ENCODE measurements at places on chromosomes 2 and 18.

- DNase-seq, result no peak
Measured at GRCh38 chr2:17573085-17573803, 32.7 kb downstream of the VSNL1 start.

GRCh38 chr2:237235383-237236095 lies 149.8 kb downstream of the COPS8 start:
- DNase-seq, result peak; percentile 86

- no peak for DNase-seq
Measured at GRCh38 chr2:160703648-160704585, 210.3 kb upstream of the RBMS1 start.

- DNase-seq, result no peak
Measured at GRCh38 chr18:57347784-57348183, 4.6 kb upstream of the ST8SIA3 start.

DNA sequence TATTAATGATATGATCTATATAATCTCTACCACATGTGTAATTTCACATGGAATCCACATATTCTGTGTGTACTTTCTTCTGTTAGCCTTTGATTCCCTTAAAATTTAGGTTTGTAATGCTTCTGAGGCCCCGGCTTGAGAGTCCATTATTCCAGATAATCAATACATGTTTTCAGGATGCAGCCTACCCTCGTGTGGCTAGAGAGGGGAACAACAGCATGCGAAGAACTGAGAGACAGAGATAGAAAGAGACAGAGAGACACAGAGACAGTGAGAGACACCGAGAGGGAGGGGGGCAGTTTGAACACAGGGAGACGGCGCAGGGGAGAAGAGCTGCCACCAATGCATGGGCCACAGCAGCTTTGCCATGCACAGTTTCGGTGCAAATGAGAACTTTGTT lies 185.4 kb downstream of the SNTG2 start:
- no peak for DNase-seq

DNA sequence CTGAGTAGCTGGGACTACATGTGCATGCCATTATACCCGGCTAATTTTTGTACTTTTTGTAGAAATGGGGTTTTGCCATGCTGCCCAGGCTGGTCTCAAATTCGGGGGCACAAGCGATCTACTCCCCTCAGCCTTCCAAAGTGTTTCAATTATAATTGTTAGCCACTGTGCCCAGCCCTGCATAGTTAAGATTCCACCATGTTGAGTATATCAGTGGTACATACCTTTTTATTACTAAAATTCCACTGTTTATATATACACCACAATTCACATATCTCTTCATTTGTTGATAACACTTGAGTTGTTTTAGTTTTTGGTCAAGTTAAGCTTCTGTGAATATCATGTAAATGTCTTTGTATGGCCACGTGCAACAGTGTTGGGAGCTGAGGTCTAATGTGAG lies 12.8 kb upstream of the FMNL2 start:
- no peak for DNase-seq

DNA sequence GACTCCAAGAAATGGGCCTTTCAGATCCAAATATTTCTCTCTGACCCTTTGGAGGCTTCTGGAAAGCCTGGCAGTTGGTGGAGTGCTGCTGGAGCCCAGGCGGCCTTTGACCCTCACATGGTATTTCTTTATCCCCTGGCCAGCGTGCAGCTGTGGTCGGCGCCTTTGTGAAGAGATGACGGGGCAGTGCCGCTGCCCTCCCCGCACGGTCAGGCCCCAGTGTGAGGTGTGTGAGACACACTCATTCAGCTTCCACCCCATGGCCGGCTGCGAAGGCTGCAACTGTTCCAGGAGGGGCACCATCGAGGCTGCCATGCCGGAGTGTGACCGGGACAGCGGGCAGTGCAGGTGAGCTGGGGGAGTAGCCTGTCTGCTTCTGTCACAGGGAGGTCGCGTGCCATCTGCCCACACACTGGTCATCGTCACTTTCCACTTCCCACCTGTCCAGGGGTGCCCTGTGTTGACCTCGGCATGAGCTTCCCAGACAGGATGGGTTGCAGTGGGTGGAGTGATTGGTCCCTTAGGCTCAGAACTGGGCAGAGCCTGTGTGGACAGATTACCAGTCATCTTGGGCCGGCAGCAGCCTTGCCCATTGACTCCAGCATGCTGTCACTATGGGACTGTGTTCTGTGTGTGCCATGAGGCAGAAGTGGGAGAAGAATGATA lies 158.2 kb downstream of the LAMA3 start:
- peak; percentile 70 for DNase-seq

Data from left lobe of liver (tissue), 2 donors.